ENCODE measurements at places on chromosomes 7 and 10. TPM values are rescaled to one million over a fixed set of nuclear protein-coding genes. Genes with fewer than 3 reads are reported as not detected.

GALNT17 gene
- total RNA-seq: not detected

IFIT2 gene
- 2.7 TPM for total RNA-seq

AKR1C1 gene
- 601 TPM for total RNA-seq

ZNF503 gene
- total RNA-seq: 6.7 TPM

SAMD9 gene
- total RNA-seq: 3.3 TPM

CALHM2 gene
- 4.2 TPM for total RNA-seq

SEM1 gene
- total RNA-seq: 573 TPM

ABCB1 gene
- total RNA-seq: 0.02 TPM

SLC39A12 gene
- not detected for total RNA-seq

PTPRE gene
- total RNA-seq: 5.7 TPM

ATOH7 gene
- total RNA-seq: 0.10 TPM

ZNF804B gene
- total RNA-seq: not detected

PRKG1 gene
- total RNA-seq: 0.01 TPM

CALHM1 gene
- total RNA-seq: not detected

All from A549 treated with Hydrocortisone at 1 μM for 4 hours (cell line).